Stimulated activated CD8-positive, alpha-beta memory T cell treated with anti-CD3 and anti-CD28 coated beads, Interleukin-4, amount 100 ng/mL, for 4 hours (primary cell): ENCODE measurements at places on chromosomes 16 and 17.

DNA sequence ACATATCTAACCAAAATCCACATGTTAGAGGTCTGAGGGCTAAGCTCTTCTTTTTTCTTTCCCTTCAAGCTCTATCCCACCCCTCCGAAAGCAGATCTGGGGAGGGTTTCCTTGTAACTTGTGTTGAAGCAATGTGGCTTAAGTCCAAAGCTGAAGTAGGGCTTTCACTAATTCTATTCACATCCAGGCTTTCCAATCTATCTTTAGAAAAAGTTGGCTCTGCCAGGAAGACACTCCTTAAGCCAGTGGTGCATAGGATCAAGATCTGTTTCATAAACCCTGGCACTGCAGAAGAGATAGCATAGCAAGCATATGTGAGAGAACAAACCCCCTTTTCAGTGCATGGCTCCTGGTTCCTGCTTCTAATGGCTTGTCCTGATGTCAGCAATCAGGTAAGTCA, 34.9 kb upstream of the DHX40 start:
- no peak for DNase-seq

GRCh38 chr16:59090541-59090940, 356.4 kb upstream of the GOT2 start:
- no peak for DNase-seq

GRCh38 chr17:2061441-2061958, 6.6 kb downstream of the HIC1 start:
- DNase-seq = no peak

DNA sequence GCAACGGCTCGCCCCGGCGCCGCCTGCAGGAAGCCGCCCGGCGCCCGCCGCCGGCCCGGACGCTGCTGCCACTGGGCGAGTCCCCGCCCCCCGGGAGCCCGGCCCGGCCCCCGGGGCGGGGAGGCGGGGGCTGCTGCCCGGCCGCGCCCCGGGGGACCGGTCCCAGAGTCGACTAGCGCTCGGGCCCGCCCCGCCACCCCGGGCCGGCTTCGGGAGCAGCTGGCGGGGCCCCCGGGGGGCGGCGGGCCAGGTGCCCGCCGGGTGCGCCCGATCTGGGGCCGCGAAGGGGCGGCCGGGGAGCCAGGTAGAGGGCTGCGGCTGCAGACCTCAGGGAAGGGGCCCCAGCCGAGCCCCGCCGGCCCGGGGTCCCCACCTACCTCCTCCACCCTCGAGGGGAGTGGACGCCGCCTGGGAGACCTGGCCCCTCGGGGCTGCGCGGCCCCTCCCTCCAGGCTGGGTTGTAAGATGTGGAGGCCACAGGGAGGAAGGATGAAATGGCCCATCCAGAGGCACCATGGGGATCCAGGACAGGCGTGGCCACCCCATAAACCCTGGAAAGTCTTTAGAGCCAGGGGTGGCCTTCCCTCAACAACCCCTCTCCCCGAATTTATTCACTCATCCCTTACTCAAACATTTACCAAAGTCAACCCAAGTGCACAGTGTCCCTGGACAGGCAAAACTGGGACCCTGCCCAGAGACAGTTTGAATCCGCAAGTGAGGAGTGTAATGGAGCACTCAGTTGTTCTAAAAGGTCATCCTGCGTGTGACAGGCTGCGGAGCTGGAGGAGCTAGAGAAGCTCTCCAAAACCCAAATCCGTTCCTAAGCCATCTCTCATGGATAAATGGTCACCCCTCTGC, at the start of gene CDYL2:
Gene CDYL2, minus strand, starts transcription at position 73 of the 858 bp plus-strand sequence. CDS start 425 bp downstream, outside the sequence.
- no peak for DNase-seq

- no peak for DNase-seq
These were observed 12.4 kb downstream of the NUP93 start for GRCh38 chr16:56742030-56742984.

DNA sequence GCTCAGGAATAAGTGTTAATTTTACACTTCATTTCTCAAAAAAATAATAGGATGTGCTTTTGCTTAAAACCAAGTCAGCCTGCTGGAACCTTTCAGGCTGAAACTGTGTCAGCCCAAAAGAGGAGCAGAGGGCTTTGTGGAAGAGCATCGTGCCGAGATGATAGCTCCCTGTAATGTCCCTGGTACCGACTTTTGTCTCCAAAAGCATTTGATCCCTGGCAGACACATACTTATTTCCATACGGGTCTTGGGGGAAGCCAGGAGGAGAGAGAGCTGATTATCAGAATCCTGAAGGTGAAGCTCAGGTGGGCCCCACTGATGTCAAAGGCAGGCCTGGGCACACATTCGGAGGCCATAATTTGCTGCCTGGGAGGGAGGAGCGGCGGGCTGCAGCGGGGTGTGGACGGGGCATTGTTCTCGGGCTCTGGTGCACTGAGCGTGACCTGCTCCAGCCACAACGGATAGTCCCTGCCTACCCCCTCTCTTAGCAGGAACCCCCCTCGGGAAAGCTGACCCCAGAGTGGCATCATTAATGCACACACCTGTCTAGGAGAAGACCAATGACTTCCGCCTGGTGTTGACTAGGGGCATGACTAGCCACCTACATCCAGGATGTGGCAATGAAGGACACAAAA, 155.9 kb downstream of the C16orf78 start:
- no peak for DNase-seq

DNA sequence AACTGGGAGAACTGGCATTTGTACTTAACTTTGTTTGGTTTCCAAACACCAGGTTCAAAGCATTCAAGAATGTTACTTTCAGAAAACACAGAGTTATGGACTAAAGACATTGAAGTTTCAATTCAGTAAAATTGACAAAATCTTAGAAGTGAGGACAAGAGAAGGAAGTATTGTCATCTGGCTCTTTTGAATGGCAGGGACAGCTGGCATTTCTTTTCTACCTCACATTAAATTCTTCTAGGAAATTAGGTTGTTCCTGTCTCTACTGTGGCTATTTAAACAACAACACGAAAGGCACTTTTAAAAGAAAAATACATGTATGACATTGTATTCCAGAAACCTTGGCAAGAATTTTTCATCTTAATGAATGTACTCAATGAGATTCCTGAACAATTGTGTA, 600.0 kb upstream of the CA10 start:
- no peak for DNase-seq

GRCh38 chr17:60127068-60128064, 22.4 kb upstream of the CA4 start:
- no peak for DNase-seq

DNA sequence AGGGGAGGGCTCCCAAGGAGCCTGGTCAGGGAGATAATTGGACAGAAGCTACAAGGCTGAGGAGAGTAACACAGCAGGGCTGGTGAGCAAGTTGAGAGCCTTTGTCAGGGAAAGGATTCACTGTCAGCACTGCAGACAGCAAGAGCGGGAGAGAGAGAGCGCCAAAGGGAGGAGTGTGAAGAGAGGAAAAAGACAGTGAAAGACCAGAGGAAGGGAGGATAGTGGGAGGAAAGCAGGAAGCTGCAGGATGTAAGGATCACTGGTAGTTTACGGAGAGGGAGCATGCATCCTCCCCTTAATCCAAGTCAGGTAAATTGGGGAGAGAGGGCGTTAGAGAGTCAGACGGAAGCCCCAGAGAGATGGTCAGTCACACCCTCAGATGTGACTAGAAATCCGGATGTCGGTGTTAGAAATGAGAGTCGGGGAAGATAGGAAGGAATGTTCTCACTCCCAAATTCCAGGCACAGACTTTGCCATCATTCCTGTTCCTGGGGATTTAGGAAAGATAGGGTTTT, 13.8 kb upstream of the SPOP start:
- DNase-seq = no peak

DNA sequence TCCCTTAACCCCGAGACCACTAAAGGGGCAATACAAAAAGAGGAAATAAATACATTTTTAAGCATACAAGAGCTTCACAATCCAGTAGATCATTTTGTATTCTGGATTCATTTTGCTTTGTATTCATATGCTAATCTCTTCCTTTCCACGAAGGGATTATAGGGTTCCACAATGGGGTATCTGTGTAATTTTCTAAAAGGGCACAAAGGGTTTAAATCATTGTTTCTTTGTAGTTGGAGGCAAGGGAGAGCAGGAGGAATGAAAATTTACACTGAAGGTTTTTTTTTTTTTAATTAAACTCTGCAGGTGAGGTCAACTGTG, 592 bp upstream of the NUFIP2 start:
- no peak for DNase-seq

DNA sequence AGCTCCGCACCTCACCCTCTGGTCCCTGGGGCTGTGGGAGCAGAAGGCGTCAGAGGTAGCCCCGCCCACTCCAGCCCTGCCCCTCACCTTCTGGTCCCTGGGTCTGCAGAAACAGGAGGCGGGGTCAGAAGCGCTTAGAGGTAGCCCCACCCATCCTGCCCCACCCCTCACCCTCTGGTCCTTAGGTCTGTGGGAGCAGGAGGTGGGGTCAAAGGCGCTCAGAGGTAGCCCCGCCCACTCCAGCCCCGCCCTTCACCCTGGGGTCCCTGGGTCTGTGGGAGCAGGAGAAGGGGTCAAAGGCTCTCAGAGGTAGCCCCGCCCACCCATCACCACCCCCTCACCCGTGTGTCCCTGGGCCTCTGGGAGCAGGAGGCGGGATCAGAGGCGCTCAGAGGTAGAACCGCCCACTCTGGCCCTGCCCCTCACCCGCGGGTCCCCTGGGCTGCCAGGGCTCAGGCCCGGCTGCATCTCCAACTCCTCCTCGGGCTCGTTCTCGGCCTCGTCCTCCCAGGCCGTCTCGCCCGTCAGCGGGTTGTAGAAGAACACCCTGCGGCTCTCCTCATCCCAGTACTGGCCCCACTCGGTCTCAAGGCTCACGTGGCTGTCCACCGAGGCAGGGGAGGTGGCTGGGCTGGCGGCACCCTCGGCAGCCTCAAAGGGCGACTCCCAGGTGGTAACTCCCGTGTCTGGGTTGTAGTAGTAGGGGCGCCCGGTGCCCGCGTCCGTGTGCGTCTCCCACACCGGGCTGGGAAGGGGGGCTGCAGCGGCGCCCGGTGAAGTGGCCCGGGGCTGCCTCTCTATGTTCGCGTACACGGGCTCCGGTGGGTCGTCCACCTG, 27.2 kb downstream of the ARHGAP27 start:
- no peak for DNase-seq

- no peak for DNase-seq
These were observed 45.7 kb downstream of the AATF start for GRCh38 chr17:36994438-36994837.

DNA sequence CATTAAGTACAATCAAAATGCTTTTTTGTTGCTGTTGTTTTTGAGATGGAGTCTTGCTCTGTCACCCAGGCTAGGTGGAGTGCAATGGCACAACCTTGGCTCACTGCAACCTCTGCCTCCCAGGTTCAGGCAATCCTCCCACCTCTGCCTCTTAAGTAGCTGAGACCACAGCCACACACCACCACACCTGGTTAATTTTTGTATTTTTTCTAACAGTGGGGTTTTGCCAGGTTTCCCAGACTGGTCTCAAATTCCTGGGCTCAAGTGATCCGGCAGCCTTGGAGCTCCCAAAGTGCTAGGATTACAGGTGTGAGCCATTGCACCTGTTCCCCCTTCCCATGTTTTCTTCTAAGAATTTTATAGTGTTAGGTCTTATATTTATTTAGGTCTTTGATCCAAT, 4.9 kb upstream of the ABAT start:
- DNase-seq = no peak

- DNase-seq = no peak
These were observed 14.1 kb upstream of the DNAH17 start for GRCh38 chr17:78591263-78591671.

DNA sequence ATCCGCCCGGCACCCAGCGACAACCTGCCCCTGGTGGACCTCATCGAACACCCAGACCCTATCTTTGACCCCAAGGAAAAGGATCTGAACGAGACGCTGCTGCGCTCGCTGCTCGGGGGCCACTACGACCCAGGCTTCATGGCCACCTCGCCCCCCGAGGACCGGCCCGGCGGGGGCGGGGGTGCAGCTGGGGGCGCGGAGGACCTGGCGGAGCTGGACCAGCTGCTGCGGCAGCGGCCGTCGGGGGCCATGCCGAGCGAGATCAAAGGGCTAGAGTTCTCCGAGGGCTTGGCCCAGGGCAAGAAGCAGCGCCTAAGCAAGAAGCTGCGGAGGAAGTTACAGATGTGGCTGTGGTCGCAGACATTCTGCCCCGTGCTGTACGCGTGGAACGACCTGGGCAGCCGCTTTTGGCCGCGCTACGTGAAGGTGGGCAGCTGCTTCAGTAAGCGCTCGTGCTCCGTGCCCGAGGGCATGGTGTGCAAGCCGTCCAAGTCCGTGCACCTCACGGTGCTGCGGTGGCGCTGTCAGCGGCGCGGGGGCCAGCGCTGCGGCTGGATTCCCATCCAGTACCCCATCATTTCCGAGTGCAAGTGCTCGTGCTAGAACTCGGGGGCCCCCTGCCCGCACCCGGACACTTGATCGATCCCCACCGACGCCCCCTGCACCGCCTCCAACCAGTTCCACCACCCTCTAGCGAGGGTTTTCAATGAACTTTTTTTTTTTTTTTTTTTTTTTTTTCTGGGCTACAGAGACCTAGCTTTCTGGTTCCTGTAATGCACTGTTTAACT, 1.0 kb downstream of the NOG start:
- DNase-seq = no peak

DNA sequence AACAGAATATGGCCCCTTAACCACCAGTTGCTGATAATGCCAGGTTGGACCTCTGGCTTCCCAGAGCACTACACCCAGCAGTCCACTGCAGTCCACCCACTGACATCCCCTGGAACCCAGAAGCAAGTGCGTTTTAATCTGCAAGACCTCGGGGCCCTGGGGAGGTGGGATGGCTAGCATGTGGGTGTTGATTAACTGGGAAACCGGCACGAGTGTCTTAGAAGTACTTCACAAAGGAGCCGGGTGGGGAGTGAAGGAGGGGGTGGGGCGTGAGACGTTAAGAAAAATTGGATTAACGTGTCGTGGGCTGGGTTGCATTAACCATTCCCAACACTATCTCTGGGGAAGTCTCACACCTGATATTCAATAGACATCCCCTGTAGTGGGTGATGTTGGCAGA, 6.1 kb upstream of the HIC1 start:
- DNase-seq = no peak

DNA sequence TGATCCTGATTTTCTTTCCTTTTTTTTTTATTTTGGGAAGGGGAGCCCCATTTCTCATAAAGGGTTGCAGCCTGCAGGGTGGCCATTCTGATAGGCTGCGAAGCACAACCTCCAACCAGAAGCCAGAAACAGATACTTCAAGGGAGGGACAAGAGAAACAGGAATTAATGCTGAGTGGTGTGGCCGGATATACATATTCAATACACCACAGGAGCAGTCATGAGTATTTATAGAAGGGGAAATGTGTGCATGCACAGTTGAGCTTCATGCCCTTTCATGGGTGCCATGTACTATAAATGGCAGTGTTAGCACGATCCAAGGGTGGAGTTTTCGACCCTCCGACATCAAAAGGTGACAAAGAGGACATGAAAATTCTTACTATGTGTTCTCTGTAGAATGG, 320.8 kb downstream of the CBLN1 start:
- no peak for DNase-seq

- no peak for DNase-seq
These were observed 68.4 kb upstream of the NACA2 start for GRCh38 chr17:61659437-61659836.

- DNase-seq = no peak
These were observed 253.9 kb upstream of the CACNG5 start for GRCh38 chr17:66580956-66581391.

GRCh38 chr16:66344533-66345145, 21.9 kb upstream of the CDH5 start:
- peak; percentile 20 for DNase-seq
